Effector CD4-positive, alpha-beta T cell (primary cell): ENCODE measurements at places on chromosomes 1 and 21.

GRCh38 chr1:118483245-118484006 lies 298.4 kb upstream of the SPAG17 start:
- DNase-seq = no peak

DNA sequence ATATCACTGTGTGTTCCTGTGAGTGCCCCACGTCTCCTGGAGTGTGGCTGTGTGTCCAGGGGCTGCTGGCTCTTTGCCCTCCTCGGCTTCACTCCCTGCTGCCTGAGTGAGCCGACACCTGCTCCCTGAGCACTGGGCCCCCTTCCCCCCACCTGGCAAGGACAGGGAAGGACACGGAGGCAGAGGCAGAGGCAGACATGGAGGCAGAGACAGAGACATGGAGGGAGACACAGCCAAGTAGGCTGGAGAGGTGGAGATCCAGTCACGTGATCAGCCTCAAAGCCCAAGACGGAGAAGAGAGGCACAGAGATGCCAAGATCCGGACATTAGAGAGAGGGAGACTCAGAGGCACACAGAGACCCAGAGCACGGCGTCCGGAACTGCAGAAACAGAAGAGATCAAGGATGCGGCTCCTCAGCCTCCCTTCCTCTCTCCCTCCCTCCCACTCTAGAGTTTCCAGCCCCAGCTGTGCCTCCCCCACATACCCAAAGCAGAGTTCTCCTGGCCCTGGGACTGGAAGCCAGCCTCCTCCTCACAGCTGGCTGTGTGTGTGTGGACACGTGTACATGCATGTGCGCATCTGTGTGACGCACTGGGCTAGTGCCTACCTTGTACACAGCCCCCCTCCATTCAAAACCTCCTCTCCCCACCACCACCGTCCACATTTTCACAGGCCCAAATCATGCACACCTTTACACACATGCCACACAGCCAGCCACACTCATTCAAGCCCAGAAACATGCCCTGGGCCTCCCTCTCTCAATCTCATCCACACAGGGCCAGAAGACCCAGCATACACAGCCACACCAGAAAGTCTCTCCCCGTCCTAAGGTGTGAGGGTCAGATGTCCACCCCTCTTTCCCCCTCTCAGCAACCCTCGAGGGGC lies 39.1 kb upstream of the WASF2 start:
- DNase-seq = no peak

DNA sequence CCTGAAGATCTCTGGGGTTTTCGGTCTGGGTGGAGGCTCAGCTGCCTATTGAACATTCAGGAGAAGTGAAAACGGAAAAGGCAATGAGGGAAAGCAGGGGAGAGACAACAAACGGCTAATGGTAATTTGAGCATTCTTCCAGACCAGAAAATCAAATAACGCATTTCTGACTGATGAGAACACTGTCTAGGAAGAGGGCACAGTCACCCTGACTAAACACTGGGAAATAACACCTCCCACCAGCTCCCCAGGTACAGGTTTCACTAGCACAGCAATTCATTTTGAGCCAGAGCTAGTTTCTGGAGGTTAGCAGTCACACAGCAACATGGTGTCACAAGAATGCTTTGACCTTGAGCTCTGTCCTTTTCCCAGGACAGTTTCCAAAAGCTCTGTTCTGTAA lies 21.1 kb downstream of the NCF2 start:
- no peak for DNase-seq

DNA sequence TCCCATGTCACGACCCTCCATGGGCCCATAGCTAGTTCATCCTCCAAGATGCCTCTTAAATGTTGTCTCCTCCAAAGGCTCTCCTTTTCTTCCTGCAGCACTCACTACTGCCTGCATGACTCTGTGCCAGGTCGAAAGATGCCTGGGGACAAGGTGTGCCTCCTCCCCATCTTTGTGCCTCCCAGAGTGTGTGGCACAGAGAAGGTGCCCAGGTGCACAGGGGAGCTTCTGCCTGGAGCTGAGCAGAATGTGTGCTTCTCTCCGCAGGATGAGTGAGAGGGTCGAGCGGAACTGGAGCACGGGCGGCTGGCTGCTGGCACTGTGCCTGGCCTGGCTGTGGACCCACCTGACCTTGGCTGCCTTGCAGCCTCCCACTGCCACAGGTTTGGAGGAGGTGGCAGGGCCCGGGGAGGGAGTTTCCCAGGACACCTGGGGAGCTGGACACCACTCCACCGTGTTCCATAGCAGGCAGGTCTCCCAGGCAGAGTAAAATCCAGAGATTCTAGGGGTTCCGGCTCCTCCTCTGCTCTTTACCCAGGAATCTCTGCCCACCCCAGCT lies 6.9 kb upstream of the PPM1J start:
- no peak for DNase-seq

GRCh38 chr1:206693029-206693428 lies 8.3 kb downstream of the MAPKAPK2 start:
- DNase-seq = no peak

GRCh38 chr1:236844499-236845271 lies 49.6 kb downstream of the MTR start:
- no peak for DNase-seq

DNA sequence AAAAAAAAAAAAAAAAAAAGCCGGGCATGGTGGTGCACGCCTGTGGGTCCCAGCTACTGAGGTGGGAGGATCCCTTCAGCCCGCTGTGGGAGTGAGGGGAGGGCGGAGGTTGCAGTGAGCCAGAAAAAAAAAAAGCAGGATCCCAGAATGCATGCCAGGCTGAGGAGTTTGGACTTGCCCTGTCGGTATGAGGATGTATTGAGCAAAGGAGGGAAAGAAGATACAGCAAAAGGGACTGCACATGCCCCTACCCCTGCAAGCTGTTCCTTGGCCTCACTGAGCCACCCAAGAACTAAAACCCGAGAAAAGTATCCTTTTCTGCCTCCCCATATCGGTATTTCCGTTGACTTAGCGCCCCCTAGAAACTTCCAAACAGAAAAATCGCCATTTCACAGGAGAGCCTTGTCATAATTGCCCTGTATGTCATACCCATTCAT lies 1.3 kb upstream of the GPATCH4 start:
- no peak for DNase-seq

DNA sequence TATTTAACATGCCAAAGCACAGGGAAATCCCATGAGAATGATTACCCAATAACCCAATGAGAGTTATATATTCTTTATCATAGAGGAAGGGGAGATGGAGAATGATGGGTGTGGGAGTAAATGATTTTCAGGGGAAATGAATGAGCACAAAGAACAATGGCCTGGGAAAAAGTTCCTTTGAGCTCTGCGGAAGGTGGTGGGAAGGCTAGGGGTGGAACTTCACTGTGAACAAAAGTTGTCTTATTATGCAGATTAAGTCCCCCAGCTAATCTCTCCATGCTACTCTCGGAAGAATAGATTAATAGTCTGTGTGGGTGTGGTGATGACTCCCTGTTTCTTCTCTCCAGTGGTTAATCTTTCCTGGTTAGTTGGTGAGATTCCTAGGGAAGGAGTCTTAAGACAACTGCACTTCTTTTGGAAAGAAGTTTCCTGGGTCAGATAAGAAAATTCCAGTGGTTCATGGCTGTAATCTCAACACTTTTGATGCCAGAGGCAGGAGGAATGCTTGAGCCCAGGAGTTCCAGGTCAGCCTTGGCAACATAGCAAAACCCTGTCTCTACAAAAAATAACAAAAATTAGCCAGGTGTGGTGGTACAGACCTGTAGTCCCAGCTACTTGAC lies 71.6 kb downstream of the DNTTIP2 start:
- no peak for DNase-seq

GRCh38 chr1:214548988-214549387 lies 2.4 kb downstream of the PTPN14 start:
- DNase-seq = no peak

- no peak for DNase-seq
Observed at GRCh38 chr1:16047791-16048475, 4.4 kb downstream of the CLCNKB start.

GRCh38 chr1:64601207-64601606 lies 131.3 kb downstream of the CACHD1 start:
- no peak for DNase-seq

- DNase-seq = no peak
Observed at GRCh38 chr1:89383185-89383584, 19.3 kb downstream of the GBP6 start.
